G401 (cell line): ENCODE measurements at places on chromosomes 4 and X. TPM values are rescaled to one million over a fixed set of nuclear protein-coding genes. Genes with fewer than 3 reads are reported as not detected.

The CT55 gene
- total RNA-seq = not detected in 2 replicates

- DNase-seq = no peak
Observed at GRCh38 chr4:18935659-18936345, 914.2 kb upstream of the LCORL start.

DNA sequence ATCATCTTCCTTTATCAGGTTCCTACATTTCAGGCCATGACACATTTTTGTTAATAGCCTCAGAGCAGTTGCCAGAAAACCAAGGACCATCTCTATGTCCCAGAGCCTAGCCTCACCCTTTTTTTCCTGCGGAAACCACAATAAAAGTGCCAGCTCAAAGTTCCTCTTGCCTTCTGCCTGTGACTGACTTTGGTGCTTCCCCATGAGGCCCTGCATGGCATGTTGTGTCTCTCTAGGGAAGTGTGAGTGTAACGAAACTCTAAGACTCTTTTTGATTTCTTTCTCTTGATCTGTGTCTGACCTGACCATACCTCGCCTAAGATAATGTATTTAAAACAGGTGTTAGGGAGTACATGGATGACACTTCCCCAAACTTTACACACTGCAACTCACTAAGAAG lies 642.3 kb upstream of the BOD1L1 start:
- DNase-seq = no peak

The APLN gene
- not detected in 2 replicates for total RNA-seq

GRCh38 chr4:2882341-2882740 lies 38.7 kb downstream of the ADD1 start:
- no peak for DNase-seq
